ENCODE measurements at places on chromosomes 7 and 10.
A peak's percentile ranks its signal among the peaks of the same experiment; 100 is the strongest.

GRCh38 chr7:42071372-42072261 is 165.4 kb downstream of the GLI3 start:
- DNase-seq, result no peak

DNA sequence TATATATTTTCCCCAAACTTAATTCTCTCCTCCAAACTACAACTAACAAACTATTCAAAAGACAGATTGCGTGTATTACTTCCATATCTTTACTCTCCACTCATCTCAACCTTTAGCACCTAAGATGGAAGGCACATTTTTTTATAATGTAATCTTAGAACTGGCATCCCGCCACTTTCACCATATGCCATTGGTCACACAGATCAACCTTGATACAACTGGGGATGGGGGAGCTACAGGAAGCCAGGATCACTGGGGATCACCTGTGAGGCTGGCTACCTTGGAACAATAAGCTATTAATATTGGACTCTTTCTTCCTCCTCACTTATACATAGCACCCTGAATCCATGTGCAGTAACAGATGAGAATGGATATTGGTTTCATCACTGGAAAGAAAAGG is 469.6 kb upstream of the LRRN3 start:
- DNase-seq, result no peak

- no peak for DNase-seq
Observed at GRCh38 chr10:75530299-75530698, 98.9 kb downstream of the LRMDA start.

DNA sequence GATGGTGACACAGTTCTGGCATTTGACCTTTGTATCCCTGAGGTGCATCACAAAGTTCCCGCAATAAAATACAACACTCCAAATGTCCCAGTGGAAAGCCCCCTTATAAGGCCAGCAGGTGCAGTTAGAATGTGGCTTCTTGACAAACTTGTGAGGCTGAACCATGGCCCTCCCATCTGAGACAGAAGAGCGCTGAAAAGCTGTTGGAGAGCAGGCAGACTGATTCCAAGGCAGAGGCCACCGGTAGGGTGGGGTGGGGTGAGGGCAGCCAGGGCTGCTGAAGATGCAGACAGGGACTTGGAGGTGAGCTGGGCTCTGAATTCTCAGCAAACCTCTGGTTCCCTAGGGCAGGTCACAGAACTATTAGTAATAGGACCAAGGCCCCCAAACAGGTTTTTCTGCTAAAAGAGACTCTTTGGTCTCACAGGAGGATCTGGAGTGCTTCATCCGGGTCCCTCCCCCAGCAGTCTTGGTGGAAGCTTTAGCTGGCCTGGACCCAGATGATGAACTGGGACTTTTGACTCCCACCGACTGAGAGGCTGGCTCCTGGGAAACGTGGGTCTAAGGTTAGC is 15.6 kb upstream of the CHST3 start:
- DNase-seq, result no peak

DNA sequence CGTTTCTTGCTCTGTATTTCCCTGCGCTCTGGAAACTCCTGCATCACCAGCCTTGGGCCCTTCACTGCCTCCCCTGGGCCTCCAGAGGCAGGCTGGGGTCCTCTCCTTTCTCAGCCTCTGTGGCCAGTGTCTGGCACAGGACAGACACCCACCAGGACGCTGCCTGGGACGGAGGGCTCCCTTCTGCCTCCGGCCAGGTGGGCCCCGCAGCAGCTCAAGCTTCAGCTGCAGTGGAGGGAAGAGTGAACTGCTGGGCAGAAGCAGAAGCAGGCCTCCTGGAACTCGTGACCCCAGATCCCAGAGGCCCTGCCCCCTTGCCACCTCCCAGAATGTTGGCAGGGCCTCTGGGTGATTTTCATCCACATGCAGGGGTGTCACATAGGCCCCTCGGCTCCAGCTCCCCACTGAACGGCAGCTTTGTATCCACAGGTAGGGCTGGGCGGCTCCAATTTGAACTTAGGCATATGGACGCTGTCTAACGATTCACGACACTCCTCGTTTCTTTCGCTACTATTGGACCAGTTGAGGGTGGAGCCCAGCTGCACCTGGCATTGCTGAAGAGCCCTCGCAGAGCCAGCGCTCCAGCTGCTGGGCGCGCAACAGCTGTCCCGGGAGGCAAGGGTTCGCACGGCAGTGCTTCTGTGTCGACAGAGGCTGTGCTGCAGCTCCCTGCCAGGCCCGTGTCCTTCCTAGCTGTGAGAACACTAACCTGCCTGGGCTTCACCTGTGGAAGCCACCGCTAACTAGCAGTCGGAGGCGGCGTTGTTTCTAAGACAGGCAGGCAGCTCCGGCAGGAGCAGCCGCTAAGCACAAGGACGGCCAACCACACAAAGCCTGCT is 18.4 kb upstream of the GPR146 start:
- no peak for DNase-seq

GRCh38 chr10:75736151-75736640 is 304.8 kb downstream of the LRMDA start:
- DNase-seq, result no peak

DNA sequence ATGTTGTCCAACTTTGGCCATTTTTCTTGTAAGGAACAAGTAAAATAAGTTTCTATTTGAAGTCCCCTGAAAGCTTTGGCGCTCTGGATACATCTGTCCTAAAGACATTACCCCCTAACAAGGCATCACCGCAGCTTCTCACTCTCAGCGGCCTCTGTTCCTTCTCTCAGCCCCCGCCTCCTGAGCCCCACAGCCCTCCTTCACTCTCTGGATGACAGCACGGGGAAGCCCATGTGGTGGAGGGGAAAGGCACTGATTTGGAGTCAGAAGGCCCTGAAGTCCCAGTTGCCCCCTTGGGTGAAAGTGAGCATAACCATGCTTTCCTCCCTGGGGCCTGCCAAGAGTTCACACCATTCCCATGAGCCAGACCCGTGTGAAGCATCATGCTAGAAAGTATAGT is 4.6 kb downstream of the H2BK1 start:
- DNase-seq, result no peak

DNA sequence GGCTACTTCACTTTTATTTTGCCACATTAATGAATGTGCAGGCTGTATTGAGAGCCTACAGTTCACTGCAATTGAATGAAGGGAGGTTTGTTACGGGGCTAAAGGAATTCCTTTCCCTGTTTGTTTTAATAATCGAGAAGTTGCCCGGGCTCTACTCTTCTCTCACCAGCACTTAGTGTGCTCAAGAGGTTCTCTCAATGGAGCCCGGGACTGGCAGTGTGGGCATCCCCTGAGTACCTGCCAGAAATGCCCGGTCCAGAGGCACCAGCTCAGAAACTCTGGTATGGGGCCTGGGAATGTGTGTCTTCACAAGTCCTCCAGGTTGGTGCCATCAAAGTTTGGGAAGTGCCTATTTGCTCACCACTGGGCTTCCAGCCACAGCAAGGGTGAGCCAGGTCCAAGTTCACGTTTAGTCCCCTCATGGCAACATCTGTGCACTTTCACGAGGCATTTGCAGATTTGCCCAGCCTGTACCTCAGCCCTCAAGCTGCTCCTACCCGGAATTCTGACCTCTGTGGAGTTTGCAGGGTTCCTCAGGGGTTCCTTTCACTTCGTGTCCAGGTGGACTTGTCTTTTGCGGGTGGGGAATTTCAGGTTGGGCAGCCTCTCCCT is 622.4 kb downstream of the SDK1 start:
- DNase-seq, result no peak

GRCh38 chr10:13703997-13704536 is 117.3 kb downstream of the PRPF18 start:
- DNase-seq, result no peak

DNA sequence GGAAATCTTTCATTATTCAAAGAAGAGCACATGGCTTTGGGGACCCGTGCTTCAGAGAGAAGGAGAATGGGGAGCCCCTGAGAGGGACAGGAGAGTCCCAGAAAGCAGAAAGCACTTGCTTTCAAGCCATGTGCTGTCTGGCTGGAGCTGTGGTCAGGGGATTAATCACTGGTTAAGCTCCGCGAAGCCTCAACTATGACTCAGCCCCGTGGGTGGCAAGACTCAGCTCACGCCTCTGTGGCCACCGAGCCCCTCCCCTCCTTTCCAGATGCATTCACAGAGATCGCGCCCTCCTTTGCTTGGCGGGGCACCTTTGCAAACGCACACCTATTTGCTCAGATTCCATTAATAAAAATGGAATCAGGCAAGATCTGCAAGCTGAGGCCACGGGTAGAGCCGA is 202.9 kb upstream of the TCERG1L start:
- no peak for DNase-seq

DNA sequence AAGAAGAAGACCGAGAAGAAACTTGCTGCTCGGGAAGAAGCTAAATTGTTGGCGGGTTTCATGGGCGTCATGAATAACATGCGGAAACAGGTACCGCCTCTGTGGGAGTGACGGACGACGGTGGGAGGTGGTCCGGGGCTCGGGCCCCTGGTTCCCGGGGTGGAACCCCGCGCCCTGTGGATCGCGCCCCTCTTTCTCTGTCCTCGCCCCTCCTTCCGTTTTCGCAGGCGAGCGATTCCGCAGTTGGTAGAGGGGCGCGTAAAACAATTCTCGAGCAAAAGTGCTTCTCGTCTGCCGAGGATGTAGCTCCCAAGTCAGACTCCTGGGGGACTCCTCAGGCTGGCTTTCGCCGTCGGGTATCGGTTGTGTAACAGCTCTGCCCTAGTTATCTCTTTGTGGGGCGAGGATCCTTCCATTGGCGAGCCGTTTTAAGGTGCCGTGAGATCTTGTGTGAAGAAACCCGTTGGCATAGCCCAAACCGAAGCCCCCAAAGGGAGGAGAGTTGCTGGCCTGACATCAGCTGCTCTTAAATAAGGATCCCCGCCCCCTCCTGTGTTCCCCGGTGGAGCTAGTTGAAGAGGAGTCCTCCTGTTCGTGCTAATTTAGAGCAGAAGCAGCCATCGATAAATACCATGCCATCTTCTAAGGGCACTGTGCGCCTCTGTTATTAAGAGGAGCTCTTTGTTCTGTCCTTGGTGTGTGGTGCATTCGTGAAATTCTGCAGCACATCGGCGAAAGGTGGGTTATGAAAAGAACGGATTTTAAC is 655 bp downstream of the KLHL7 start:
- DNase-seq, result no peak

DNA sequence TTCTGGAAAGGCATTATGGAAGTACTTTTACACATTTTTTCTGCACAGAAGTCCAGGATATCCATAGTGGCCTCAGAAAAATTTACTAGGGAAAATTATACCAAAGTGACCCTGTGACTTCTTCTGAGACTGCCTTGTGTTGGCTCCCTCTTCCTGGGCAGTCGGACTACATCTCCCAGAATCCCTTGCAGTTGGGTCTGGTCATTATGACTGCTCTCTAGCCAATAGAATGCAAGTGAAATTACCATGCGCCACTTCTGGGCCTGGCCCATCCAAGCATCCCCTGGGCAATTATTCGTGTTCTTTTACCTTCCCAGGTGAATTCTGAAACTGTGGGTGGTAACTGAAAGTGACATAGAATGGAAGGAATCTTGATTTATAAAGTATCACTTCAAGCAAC is 430.9 kb downstream of the ACTR3B start:
- DNase-seq, result peak; percentile 4

DNA sequence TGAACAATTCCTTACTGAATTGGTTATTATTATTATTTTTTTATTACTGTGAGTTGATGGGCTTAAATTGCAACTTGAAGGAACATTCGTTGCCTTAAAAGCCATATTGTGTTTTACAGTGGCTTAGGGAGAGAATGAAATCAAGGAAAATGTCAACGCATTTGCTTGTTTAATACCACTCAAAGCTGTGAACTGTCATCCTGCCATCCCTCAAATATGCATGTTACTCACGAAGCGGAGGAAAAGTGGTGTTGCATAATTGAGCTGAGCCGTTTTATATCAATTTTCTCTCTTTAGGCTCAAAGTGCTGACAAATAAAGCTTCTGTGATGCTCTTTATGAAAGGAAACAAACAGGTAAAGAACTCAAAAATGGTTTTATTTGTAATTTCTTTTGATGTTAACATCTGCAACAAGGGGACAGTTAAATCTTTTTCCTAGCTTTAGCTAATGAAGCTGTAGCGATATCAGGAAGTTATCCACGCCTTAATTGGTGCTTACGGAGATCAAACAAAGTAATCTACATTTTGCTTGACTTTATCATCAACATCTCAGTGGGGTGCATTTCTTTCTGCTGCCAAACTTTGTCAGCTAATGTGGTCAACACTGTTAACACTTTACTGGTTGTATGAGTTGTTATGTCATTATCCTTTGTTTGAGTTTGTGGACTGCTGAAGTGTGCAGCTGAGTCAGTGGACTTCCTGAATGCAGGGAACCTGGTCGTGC is 33.1 kb downstream of the GLRX3 start:
- no peak for DNase-seq

DNA sequence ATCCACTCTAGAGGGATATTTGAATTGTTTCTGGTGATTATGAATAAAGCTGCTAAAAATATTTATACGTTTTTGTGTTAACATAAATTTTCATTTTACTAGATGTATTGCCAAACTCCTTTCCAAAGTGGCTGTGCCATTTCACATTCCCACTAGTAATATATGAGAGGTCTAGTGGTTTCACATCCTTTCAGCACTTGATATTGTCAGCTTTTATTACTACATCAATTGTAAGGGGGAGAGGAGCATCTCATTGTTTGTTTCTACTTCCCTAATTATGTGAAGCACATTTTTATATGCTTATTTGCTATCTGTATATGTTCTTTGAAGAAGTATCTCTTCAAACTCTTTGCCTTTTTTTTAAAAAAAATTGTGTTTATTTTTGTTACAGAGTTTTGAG is 184.5 kb downstream of the ADK start:
- no peak for DNase-seq

DNA sequence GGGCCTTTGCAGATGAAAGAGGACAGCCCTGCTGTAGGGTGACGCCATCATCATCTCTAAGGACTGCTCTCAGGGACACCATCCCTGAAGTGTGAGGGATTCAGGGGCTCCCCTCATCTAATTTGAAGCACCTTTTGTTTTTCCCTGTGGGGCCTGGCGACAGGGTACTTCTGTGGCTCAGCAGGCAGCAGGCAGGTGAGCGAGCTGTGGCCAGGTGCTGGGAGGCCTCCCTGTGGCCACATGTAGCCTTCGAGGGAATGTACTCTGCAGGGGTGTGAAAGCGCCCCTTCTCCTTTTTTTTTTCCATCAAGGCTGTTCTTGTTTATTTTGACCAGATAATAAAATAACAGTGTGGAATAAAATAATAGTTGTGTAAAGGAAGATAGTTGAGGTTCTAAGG is 118.2 kb upstream of the DPP6 start:
- DNase-seq, result no peak

GRCh38 chr7:80997841-80998240 is 79.0 kb upstream of the SEMA3C start:
- no peak for DNase-seq

DNA sequence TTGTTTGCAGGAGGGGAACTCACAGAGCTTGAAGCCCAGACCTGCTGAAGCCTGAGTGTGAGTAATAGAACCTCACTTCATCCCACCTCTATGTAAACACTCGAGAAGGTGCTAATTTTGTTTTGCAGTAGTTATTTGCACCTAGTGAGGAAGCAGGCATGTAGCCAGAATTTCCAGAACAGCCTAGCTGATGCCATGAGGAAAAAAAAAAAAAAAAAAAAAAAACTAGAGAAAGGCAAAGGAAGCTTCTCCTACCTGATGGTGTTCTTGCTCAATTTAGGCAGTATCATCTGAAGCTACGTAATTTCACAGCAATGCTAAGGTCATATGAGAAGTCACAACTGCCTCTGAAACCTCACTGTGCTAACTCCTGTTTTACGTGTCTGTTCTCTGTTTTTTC is 13.6 kb upstream of the GPR37 start:
- DNase-seq, result no peak

Measured in GM12864 (cell line).